NCI-H1417 (cell line): ENCODE measurements at places on chromosomes 2 and 18.

- no peak for DNase-seq
Measured at GRCh38 chr2:40746191-40746590, 294.3 kb upstream of the SLC8A1 start.

DNA sequence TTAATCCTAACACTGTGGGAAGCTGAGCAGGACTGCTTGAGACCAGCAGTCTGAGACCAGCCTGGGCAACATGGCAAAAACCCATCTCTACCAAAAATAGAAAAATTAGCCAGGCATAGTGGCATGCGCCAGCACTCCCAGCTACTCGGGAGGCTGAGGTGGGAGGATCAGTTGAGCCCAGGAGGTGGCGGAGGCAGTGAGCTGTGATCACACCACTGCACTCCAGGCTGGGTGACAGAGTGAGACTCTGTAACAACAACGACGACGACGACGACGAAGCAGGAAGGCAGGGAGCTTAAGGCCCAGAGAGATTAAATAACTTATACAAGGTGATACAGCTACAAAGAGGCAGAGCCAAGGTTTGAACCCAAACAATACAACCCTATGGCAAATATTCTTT lies 37.3 kb downstream of the CFAP36 start:
- no peak for DNase-seq

DNA sequence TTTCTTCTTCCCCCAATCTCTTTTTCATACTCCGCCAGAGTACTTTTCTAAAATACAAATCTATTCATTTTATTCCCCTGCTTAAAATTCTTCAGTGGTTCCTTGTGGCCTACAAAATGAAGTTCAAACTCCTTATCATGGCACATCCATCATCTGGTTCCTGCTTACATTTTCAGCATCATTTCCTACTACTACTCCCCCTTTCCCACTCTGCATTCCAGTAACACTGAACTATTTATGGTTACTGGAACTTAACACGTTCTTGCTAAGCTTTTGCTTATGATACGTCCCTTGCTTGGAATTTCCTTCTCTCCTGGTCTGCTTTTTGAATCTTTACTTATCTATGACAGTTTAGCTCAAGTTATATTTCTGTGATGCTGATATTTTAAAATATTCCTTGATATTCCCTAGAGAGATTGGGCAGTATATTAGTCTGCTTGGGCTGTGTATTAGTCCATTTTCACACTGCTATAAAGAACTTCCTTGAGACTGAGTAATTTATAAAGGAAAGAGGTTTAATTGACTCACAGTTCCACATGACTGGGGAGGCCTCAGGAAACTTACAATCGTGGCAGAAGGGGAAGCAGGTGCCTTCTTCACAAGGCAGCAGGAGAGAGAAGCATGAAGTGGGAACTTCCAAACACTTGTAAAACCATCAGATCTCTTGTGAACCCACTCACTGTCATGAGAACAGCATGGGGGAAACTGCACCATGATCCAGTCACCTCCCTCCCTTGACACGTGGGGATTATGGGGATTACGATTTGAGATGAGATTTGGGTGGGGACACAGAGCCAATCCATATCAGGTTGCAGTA lies 53.2 kb downstream of the BMPR2 start:
- DNase-seq, result no peak

DNA sequence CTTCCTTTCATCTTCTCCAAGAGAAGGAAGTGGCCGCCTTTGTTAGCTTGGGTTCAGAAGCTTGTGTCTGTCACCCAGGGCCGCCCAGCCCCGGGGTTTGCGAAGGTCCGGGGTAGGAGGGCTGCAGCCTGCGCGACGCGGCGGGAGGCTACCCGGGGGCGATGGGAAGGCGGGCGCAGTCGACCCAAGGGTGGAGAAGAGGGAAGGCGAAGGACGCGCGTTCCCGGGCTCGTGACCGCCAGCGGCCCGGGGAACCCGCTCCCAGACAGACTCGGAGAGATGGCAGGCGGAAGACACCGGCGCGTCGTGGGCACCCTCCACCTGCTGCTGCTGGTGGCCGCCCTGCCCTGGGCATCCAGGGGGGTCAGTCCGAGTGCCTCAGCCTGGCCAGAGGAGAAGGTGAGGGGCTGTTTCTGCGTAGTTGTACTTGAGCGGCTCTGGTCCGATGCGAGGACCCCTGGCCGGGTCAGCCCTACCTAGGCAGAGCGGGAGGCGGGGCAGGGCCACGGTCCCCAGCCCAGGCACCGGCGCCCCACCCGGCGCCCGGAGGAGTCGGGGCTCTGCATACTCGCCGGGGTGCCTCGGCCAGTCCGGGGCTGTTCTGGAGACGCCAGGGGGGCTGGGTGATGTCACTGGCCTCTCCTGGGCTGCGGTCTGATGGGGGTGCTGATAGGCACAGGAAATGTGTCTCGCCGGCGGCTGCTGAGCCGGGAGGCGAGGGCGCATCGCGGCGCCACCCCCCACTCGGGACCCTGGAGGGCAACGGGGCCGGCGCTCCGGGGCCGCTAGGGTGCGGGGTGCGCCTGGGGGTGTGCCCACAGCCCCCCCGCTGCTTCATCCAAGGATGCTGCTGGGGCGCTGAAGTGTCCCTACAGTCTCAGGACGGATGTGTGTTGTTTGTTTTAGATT lies at the start of gene QPCT:
Gene QPCT, plus strand, starts transcription at position 178 of the 909 bp plus-strand sequence. Its CDS starts 102 bp downstream, at position 280.
- peak; percentile 71 for DNase-seq

- DNase-seq, result no peak
Measured at GRCh38 chr2:160551259-160551658, 57.7 kb upstream of the RBMS1 start.

- no peak for DNase-seq
Measured at GRCh38 chr2:19989342-19989666, 601 bp downstream of the WDR35 start.

GRCh38 chr18:56516789-56517188 lies 121.6 kb downstream of the TXNL1 start:
- DNase-seq, result peak; percentile 59

DNA sequence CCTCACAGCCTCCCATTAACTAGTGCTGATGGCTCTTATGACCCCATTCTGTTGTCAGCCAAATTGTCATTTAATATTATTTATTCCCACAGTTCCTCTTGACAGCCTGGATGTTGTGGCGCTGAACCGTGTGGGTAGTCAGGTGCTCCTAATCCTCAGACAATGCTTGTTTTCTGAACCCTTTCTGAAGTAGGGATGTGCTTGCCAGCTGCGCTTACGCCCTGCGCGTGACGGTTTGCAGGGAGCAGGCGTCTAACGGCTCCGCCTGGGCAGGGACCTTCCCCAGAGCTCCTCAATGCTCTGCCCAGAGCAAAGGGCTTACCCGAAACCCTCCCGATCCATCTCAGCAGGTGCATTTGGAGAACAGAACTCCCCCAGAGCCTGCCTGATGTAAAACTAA lies 358.2 kb upstream of the MYT1L start:
- peak; percentile 15 for DNase-seq

- DNase-seq, result no peak
Measured at GRCh38 chr2:155379494-155379893, 681.0 kb downstream of the KCNJ3 start.

- no peak for DNase-seq
Measured at GRCh38 chr18:43405097-43405496, 127.8 kb upstream of the SYT4 start.

GRCh38 chr2:15786901-15787300 lies 153.4 kb upstream of the MYCN start:
- no peak for DNase-seq

GRCh38 chr2:175571078-175571653 lies 389.7 kb upstream of the ATP5MC3 start:
- DNase-seq, result peak; percentile 91
